COR-L47 (cell line): ENCODE measurements at places on chromosomes 6 and 20.

- no peak for DNase-seq
These were observed 129.8 kb downstream of the COL12A1 start for GRCh38 chr6:75076009-75076408.

- no peak for DNase-seq
These were observed 8.0 kb downstream of the ZNF335 start for GRCh38 chr20:45964006-45964400.

DNA sequence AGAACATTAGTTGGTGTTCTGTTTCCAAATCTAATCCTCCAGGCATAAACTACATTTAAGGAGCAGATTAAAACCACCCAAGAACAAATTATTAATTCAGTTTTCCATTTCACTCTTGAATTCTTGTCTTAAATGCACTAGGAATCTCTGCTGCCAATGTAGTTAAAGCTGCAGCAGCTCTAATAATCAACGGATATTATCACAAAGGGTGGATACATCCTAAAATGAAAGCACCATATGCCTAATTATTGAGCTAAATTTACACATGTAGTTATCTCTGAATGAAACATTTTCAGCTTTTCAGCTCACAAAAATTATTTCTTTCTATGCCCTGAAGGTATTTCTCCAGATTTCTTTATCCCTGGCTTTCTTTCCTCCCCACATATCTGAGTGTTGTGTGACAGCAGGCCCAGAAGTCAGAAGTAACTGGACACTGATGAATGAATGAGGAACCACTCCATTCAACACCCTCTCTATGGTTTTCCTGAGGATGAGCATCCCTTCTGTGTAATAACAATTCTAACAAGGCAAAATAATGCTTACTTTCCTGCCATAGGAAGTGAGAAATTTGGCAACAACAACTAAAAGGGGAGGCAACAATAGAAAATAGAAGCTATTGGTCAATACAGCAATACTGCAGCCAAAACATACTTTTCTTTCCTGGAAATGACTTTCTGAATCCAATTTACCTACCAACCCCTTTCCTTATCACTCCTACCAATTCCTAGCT is 14.9 kb downstream of the MAN1A1 start:
- no peak for DNase-seq

DNA sequence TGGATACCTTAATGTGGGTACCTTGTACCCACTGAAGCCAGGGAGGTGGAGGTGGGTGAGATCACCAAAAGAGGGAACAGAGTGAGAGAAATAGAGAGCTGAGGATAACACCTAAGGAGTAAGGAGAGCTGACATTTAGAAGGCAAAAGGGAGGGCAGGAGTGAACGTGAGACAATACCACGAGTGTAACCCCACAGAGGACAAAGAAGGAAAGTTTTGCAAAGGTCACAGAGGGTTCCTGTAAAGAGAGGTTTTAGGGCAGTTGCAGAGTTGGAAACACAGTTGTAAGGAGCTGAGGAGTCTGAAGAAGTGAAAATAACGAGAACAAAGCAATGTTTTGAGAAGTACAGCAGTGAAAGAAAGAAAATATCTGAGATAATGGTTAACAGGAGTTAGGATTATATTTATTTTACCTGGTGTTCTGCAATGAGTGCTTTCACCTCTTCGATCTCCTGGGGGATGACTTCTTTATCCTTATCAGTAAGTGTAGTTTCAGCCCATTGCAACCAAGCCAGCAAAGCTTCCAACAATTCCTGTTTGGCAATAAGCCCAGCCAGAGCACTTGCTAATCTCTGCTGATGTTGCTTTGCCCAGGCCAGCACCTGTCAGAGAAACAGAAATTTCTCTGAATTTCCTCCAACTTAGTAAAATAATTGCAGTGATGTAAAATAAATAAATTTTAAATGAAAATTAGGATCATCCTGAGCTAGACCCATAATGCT is 166.8 kb downstream of the DST start:
- peak; percentile 8 for DNase-seq

GRCh38 chr6:112846681-112847080 is 499.6 kb downstream of the RFPL4B start:
- DNase-seq: no peak

DNA sequence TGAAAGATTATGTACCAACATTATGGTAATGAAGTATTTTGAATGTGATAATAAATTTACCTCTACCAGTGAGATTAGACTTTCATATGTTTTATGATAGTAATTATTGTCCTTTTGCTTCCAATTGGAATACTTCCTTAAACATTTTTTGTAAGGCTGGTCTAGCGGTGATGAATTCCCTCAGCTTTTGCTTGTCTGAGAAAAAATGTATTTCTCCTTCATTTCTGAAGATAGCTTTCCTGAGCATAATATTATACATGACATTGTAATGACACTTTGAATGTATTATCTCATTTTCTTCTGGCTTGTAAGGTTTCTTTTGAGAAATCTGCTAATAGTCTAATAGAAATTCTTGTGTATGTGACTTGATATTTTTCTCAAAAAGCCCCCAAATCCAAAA is 18.6 kb upstream of the EDN1 start:
- no peak for DNase-seq

DNA sequence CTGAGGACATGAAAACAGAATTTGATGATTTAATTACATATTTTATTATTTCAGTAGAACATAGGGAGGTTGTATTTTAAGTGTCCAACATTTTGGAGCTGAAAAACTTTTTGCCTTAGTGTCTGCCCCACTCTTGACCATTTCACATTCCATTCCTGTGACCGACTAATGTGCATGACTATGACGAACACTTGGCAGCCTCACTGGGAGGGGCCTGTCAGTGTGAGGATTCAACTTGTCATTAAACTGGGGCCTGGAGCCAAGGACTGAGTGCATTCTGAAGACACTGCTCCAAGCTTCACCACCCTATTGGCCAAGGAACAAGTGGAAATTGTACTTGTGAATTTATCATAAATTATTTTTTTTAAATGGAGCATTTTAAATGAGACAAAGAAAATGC is 661.3 kb downstream of the BCKDHB start:
- no peak for DNase-seq

GRCh38 chr6:75144386-75144785 is 61.5 kb downstream of the COL12A1 start:
- DNase-seq: no peak

- no peak for DNase-seq
These were observed 822.1 kb downstream of the TENT5A start for GRCh38 chr6:80930376-80930775.

DNA sequence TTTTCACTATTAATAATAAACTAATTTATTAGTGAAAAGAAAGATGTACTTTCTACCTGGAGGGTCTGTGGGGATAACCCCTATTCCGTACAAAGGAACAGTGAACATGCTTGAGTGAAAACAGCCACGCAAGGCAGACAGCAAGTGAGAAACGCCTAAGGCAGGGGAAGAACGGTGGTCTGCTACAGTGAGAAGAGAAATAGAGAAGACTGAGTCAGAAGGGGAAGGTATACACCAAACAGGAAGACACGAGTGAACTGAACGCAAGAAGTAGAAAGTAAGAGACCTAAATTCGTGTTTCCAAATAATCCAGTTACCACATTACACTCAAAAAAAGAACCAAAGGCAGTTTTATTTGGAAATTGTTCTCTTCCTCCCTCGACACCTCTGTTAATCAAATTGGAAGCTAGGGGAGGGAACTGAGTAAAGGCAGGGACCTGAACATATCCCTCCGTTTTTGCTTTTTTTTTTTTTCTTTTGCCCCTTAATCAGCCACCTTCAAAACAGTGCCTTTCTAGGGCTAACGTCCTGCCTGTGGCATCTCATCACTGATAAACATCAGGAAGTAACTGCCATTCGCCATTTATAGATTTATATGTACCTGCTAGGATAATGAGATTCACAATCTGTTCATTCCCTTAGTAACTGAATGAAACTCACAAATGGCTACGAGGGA is 48.9 kb downstream of the ATXN1 start:
- no peak for DNase-seq

- no peak for DNase-seq
These were observed 241.9 kb upstream of the RAB32 start for GRCh38 chr6:146301764-146302163.

DNA sequence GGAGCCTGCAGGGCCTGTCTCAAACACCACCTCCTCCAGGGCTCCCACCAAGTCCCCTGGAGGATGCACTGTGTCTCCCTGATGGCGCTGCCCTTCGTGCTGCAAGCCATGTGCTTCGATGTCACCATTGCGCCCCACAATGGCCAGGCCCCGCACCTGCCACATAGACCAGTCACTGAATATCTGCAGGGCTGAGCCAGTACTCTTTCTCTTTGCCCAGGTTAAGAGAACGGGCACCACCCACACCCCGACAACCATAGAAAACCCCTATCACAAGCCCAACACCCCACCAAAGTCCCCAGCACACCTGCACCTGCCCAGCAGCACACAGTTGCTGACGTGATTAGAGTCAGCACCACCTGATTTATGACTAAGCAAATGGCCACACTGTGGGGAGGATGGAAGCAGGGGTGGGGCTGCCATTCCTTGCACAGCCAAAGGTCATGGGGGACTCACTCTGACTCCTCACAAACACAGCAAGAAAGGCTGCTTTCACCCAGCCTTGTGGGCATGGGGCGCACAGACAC is 104.3 kb downstream of the SLC23A2 start:
- DNase-seq: no peak

DNA sequence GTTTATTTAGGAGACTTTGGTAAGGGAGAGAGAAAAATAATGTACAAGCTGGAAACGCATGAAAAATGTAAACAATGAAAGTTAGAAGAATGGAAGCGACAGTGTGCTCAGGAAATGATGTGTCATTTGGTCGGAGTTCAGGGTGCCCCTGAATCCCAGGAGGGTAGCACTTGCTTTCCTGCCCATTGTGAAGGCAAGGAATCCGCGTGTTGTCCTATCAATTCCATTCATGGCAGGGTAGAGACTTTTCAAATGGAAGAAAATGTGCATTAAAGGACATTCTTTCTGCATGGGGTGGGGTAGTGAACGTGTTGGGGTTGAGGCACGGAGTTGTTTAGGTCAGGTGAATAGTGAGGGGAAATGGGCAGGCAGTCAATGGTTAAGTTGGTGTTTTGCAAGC is 33.7 kb downstream of the GCNT2 start:
- DNase-seq: no peak

DNA sequence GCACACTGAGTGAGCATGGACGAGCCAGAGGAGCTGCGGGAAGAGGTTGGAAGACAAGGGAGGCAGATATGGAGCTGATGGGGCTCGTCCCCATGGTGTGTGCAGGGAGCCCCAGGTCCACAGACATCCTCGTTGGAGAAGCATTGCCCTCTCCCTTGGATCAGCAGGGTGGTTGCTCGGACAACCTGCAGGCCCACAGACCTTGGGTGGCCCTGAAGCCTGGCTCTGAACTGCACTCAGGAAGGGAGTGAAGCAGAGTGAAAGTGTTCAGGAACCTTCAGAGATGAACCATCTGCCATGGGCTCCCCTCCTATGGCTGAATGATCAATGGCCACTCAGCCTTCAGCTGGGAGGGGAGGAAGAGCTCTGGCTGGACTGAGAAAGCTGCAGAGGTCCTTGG is 43.3 kb upstream of the LRFN2 start:
- DNase-seq: no peak

DNA sequence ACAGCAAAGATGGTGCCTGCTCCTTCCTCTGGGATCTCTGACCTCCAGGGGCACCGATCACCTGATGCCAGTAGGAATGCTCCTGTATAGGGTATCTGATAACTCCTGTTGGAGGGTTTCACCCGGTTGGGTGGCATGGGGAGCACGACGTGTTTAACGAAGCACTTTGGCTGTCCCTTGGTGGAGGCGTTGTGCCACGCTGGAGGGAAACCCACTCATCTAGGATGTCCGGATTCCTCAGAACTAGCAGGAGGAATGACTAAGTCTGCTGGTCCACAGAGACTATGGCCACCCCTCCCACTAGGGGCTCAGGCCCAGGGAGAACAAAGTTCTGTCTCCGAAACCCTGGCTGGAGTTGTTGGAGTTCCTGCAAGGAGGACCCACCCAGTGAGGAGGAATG is 1624.4 kb downstream of the GRIK2 start:
- no peak for DNase-seq
